ENCODE measurements at places on chromosomes 11 and 22.

DNA sequence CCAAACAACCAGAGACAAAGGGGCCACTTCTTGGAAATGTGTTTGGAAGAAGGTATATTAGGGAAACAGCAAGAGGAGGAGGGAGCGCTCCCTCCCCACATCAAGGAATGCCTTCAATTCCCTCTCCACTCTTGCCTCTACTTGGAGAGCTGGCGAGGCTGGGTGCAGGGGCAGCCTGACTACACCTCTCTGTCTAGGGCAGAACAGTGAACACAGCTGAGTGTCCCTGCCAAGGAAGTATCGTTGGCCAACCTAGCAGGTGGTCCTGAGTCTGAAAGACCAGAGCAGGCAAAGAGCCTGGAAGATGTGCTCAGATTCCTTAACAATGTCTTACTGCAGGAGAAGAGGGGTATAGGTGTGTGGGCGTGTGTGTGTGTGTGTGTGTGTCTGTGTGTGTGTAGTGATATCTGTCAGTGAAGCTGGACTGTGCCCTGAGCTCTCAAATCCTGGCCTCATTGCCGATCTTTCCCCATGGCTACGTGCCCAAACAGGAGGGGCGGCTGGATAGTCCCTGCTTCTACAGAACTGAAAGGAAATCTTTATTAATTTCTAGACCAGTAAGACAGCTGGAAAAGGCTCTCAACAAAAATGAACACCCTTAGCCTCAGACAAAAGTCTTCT lies 46.8 kb downstream of the PAMR1 start:
- no peak for DNase-seq

DNA sequence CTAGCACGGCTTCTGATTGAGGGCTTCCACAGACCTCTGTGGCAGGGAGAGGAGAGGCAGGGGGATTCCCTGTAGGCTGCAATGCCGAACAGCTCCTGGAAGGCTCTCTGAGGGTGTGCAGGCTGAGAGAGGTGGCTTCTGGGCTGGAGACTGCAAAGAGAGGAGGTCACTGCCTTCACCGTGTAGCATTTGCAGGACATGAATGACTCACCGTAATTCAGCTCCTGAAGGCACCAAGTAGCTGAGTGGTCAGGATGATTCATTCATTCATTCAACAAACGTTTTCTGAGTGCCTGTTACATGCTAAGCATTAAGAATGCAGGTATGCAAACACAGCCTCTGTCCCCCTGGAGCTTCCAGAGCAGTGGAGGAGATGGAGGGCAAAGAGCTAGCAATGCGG lies 18.0 kb upstream of the EIF3D start:
- DNase-seq, result no peak

- DNase-seq, result no peak
These were observed 21.9 kb downstream of the NADSYN1 start for GRCh38 chr11:71474771-71475483.

- peak; percentile 28 for DNase-seq
These were observed 85.4 kb downstream of the ATXN10 start for GRCh38 chr22:45757068-45757467.

DNA sequence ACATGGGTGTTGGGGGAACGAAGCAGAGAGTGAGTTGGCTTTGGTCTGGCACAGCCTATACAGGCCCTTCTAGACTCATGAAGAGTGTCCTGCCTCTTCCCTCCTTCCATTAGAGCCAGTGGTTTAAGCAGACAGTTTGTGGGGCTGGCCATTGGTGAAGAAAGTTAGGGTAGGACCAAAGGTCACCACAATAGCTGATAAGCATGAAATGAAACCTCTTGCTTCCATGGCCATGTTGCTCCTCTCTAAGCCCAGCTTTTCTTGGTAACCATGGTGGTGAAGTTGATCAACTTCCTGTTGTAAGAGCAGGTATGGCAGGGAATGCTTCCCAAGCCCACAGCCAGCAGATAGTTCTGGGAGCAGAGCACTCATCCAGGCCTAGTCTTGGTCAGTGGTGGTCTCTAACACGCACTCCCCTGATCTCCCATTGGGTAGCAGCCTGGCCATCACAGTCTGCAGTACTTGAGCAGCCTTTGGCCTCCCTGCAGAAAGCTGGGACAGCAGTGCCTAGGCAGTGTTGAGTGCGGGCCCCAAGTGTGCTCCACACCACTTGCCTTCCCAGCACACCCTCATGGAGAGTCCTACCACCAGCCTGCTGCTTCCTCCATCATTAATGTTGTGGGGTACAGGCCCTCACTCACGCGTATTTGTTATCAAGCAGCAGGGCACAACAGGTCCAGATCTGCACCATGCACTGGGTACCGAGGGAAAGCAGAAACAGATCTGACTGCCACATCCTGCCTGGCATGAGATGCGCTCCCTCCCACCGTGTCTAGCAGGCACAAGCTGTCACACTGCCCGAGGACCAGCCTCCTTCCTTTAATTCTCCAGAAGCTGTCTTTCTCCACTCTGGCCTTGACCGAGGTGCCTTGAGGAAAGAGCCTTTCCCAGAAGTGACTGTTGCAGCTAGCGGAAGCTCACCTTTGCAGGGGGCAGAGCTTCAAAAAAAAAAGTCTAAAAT lies 65.8 kb upstream of the SUSD2 start:
- no peak for DNase-seq

DNA sequence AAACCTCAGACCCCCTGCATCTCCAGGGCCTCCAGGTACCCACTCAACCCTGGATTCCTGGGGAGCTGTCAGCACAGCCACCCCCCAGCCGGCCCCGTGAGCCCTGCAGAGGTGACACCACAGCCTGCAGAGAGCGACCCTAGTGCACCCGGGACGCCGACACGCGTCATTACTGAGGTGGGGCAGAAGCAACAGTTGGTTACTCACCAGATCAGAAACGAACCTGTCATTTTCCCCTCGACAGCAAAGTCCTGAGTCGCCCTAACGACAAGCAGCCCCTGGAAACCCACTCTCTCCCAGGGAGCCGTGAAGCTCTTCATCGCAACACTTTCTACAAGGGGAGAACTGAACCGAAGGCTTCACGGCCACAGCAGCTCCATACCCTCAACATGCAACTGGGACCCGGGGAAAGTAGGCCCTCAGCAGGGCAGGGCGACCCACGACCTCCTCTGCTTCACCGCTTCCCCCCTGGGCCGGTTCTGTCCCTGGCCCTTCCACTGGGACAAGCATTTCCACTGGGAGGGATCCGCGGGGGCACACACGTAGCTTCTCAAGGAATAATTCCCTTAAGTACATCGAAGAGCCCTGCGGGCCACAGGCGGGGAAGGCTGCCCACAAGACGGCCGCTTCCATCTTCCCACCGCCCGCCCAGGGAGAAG lies 1.6 kb downstream of the BRD1 start:
- DNase-seq, result no peak

DNA sequence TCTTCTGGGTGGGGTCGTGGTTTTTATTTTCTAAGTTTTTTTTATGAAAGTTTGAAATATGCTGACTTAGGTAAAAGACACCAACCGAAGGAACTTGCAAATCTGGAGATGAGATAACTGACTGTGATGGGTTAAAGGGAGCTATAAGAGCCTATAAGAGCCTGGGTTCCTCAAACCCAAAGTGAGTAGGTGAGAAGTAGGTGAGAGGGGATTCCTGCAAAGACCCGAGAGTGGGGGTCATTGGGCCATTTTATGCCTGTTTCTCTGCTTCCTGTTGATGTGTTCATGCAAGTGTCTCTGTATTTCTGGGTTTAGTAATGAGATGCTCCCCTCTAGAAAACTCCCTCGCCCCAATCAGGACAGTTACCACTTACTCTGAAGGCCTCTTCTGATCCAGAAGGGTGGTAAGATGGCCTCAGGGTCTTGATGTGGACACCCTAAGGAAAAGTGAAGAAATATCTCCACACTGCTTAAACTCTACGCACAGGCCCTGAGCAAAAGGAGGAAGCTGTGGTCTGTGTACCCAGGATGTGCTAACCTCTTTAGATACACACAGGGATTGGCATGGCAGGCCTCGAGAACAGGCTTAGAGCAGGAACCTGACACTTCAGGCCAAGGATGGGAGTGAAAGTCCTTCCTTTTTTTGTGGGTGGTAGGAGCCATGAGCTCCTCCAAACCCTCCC lies 1.8 kb downstream of the FLI1 start:
- DNase-seq, result peak; percentile 17

GRCh38 chr11:2135018-2135569 lies 4.1 kb downstream of the IGF2 start:
- no peak for DNase-seq

DNA sequence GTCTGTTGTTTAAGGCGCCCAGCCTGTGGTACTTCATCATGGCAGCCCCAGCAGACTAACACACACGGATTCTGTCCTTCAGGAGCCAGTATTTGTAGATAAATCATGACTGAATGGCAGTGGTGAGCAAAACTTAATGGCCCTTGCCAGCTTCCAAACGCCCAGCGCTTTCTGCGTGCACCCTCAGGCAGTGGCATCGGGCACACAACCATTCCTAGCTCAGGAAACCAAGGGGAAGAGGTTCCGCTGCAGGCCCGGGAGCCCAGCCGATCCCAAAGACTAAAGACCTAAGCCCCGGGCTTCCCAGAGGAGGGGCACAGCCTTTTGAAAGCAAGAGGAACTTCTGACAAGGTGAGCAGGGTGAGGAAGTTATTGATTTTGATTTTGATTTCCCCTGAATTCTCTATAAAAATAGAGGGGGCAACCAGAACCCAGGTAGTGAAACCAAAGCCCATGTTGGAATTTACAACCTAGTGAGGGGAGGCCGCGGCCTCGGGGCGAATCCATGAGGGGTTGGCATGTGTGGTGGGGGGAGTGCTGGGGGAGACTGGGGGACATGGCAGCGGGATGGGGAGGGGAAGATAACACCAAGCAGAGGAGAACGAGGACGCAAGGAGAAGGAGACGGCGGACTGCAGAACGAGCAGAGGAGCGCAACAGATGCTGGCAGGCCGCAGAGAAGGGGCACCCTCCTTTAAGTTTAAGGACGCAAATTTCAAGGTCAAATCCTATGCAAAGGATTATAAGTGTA lies 79.9 kb upstream of the SEPTIN5 start:
- no peak for DNase-seq

DNA sequence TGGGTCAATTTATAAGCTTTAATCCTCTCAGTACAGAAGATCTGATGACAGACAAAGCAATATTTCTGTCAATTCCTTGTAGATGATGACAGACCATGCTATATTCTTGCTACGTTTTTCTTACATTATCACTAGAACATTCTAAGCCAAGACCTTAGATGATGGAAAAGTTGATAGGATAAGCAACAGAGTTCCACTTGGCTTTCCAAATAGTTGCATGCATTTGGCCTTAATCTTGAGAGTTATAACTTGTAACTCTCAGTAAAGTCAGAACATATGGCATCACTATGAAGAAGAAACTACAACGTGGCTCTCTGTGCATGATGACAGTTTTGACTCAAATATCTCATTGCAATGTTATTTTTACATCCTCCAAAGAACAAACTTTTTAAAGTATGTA lies 544.3 kb upstream of the LRRC4C start:
- no peak for DNase-seq

GRCh38 chr22:28800308-28801041 lies at the start of gene XBP1:
Gene XBP1, minus strand, starts transcription at chr22:28800569.
- DNase-seq, result peak; percentile 99

DNA sequence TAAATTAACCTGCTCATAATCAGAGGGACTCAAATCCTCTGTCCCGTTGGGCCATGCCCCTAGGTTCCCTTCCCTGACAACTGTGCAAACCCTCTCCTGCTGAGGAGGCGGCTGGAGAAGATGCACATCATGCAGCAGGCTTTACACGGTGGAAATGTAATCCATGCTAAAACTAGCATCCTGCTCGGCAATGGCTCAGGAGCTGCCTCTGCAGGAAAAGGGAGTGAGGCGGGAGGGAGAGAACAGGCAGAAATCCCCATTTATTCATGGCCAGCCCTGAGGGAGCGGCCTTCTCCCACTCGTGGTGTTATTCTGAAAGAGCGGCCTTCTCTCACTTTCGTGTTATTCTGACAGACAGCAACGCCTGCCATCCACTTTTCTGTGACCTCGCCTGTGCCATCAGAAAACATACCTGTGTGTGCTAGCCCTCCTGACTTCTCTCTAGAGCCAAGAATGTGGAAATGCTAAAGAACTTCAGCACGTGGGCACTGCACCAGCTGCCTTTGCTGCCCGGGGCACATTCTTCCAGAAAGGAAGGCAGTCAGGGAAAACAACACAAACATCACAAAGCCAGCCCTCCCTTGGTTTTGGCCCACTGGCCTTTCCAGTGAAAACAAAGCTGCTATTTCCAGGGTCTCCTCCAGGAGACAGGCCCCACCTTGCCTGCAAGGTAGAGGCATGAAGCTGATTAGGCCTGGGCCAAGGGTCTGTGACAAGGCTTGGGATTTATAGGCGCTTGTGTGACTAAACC lies 62.9 kb upstream of the BID start:
- no peak for DNase-seq

DNA sequence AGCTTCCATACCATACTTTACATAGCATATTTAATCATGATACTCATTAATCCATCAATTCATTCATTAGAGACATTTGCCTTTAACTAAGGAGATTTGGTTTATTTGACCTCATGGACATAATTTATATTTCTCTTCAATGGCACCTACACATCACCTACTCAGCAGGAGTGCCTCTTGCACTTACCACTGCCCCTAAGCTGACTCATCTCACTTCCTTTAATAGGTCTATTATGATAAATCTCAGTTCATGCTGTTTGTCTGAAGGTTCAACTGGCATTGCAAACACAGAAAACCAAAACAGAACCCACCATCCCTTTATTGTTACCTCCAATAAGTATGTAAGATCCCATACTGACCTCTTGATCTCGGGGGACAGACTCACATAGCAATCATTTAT lies 186.7 kb downstream of the LUZP2 start:
- DNase-seq, result no peak

DNA sequence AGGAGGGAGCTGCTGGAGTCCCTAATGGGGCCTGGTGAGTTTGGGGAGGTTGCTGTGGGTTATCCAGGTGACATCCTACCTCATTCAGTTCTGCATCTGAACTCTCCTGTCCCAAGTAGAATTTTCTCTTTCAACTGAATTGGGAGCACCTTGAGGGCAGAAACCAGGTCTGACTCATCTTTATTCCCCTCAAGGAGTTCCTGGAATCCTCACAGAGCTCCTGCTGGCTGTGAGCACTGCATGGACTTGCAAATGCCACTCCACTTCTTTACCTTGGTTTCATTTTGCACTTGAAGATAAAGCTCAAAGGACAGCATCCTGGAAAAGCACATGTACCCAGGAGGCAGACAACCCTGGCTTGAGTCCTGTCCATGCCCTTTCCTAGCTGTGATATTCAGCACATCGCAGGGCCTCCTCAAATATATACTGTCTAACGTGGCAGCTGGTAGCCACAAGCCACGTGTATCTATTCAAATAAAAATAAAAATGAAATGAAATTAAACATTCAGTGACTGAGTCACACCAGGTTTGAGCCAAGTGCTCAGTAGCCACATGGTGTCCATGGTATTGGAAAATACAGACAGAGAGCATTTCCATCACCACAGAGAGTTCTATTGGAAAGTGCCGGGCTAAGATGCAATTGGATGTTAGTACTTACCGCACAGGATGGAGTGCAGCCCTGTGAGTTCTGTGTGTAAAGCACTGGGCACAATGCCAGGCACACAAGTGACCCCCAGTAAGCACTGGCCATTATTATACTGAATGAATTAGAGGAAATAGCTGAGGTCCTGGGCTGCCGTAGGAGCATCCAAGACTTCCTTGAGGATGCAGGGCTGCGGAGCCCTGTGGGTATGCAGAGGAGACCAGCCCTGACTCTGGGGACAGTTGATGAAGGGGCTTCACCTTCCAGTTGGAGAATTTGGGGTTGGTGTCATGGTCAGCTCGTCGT lies 149.0 kb downstream of the PKNOX2 start:
- no peak for DNase-seq

GRCh38 chr11:125968354-125968753 lies 22.5 kb downstream of the VSIG10L2 start:
- no peak for DNase-seq
